ENCODE measurements at places on chromosomes 1 and 21. TPM values are rescaled to one million over a fixed set of nuclear protein-coding genes. Genes with fewer than 3 reads are reported as not detected.

- DNase-seq, result no peak
Observed at GRCh38 chr1:117009132-117009531, 7.6 kb downstream of the CD101 start.

- DNase-seq, result no peak
Observed at GRCh38 chr1:22747021-22747734, 36.5 kb downstream of the EPHB2 start.

DNA sequence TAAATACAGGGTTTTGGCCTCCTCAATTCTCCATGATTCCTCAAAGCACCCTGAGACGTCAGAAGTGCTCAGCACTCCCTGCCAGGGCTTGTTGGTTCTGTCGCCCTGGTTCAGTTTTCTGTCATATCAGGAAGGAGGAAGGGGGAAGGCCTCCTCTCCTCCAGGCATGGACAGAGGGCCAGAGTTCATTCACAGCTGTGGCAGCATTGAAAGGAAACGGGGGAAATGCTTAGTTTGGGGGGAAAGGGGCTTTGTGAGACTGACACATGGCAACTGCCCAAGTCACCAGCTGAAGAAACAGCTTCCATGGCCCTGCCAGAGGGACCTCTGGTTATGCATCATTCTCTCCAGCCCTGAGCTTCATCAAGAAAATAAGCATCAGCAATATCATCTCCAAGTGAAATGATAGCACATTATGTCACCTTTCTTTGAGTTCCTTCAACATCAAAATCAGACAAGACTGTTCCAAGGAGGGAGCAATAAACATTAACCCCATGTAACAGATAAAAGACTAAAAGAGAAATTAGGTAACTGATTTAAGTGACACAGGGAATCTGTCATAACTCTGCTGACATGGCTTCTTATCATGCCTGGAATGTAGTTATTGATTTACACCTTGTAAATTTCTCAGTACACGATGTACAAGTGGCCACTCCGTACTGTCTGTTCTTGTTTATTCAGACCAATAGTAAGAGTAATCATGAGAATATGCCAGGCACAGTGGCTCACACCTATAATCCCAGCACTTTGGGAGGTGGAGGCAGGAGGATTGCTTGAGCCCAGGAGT is 103.2 kb upstream of the SLC25A33 start:
- DNase-seq, result no peak

DNA sequence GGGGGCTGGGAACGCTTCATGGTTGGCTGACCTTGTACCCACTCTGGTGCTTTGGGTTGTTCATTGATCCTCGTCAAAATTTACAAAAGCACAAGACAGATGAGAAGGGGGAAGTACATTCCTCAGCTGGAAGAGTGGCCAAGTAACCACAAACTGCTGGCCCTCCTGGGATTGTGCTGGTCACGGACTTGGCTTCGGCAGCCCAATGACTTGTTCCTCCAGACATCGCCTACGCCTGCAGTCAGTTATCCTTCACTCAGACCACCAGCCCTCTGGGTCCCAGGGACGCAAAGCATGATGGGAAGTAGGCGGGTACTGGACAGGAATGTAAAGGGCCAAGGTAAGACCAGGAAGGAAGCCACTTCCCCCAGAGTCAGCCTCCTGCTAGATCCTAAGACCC is 53.1 kb downstream of the LMX1A start:
- DNase-seq, result no peak

DNA sequence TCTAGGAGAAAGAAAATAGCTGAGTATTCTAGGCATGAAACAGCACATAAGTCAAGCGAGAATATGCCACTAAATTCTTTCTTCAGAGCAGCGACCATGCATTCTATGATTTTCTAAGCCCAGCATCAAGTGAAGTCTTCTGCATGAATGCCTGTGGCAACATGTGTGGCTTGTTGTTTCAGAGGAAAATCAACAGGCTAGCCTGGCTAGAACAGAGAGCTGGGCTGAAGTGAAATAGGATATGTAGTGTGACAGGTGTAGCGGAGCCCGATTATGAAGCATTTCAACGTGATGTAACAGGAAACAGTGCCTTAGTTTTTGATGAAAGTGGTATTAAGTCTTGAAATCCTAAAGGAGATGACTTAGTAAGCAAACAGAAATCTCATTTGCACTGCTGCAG is 7.0 kb downstream of the CSDE1 start:
- DNase-seq, result no peak

GRCh38 chr1:208852911-208853310 is 608.7 kb upstream of the PLXNA2 start:
- no peak for DNase-seq

GRCh38 chr1:177413982-177414596 is 243.3 kb downstream of the BRINP2 start:
- no peak for DNase-seq

DNA sequence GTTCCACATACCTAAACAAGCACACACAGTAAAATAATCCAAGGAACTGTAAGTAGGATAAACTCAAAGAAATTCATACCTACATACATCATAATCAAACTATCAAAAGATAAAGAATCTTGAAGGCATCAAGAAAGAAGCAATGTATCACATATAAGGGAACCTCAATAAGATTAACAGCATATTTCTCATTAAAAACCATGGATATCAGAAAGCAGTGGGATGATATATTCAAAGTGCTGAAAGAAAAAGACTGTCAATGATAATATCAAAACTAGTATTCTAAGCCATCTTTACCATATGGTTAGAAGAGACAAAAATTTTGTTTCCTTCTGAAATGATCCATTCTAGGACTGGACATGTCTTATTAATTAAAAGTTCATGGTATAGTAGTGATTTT is 37.1 kb upstream of the ADAM30 start:
- DNase-seq, result no peak

DNA sequence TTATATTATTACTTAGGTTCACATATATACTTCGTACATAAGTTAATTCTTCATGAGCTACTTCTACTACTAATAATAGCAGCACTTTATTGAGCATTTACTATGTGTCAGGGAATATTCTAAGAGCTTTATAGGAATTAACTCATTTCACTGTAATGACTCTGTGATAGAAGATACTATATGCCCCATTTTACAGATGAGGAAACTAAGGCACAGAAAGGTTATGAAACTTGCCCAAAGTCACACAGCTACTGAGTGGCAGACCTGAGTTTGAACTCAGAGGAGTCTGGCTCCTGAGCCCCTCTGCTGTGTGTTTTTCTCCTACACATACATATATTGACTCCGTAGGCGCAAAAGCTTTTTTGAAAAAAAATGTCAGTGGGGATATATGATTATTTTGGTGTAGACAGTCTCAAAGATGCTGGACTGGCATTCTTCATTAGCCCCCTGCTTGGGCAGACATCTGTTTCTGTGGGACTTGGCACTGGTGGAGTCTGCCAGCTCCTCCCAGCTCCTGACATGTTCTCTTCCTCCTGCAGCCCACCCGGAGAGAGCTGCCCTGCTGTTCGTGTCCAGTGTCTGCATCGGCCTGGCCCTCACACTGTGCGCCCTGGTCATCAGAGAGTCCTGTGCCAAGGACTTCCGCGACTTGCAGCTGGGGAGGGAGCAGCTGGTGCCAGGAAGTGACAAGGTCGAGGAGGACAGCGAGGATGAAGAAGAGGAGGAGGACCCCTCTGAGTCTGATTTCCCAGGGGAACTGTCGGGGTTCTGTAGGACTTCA is 70.9 kb downstream of the TCP10L start:
- no peak for DNase-seq

GRCh38 chr1:39992234-39992633 is 37.3 kb downstream of the MFSD2A start:
- DNase-seq, result no peak

DNA sequence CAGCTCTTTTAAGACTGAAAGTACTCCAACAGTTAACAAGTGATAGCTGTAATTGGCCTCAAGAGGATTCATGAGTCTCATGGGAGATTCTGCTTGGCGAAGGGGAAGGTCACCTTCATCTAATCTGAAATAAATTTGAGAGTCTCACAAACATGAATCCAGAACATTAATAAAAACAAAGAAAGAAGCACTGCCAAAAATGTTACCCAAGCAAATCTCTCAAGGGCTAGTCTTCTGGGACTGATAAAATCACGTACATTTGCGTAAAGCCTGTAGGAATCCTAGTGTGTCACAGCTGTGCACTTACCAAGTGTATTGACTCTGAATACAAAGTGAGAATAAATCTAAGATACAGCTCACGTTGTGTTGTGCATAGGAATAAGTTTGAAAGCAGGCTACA is 21.2 kb upstream of the NUF2 start:
- DNase-seq, result no peak

DNA sequence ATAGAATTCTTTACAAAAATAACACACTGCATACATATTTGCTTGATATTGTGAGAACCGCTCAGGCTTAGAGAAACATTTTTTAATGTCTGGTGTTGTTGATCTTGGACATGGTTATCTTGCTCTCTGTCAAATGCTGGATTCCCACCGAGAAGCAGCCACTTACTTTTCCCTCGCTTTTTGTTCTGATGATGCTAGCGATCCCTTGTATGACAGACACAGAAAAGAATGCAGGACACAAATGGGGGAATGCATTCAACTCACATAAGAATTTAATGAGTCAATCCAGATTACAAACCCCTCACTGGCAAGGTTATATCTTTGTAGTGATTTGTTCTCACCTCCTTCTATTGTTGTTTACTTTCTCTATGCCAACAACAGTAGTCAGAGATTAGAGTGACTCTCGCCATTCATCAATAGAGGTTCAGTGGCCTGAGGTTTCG is 76.8 kb upstream of the AKT3 start:
- DNase-seq, result no peak

GRCh38 chr1:50978852-50979781 is 9.1 kb downstream of the CDKN2C start:
- DNase-seq, result no peak

DNA sequence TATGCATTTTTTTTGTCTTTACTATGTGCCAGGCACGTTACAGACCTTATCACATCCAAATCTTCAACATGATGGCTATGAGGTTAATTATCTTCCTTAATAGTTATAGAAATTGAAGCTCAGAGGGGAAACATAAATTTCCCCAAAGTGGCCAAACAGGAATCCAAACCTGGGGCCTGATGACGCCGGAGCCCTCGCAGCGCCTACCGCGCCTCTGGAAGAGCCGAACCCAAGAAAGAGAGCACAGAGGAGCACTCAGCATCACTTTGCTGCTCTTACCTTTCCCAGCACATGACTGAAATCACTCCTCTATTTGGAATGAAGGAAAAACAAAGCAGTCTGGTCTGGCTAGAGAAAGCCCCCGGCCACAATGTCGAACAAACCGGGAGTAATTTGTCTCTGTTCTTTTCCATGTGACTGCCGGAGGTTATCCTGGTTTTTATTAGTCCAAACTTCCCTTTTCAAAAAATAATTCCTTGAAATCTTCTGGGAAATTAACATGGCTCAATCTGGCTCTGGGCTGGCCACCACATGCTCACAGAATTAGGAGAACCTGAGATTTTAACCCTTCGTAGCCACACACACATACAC is 195.5 kb downstream of the ADSS2 start:
- DNase-seq, result no peak

DNA sequence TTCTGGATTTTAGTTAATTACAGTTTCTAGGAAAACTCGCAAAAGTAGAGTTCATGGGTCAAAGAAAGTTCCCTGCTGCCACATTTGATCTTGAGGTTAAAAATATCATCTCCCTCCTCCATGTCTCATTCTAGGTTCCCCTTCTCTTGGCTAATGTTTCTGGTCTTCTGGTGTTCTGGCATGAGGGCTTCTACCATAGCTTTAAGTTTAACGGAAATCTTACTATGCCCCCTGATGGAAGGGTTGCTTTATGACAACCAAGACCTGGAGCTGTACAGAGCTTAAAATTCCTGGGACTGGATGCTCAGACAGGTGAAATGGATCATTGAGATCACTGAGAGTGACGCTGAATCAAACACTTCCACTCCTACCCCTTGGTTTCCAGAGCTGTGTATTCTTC is 1881.7 kb downstream of the MRPL39 start:
- DNase-seq, result no peak

GRCh38 chr21:38626306-38626705 is 128.0 kb upstream of the ERG start:
- DNase-seq, result no peak

GRCh38 chr1:172162236-172162635 is 258.2 kb upstream of the C1orf105 start:
- no peak for DNase-seq

DNA sequence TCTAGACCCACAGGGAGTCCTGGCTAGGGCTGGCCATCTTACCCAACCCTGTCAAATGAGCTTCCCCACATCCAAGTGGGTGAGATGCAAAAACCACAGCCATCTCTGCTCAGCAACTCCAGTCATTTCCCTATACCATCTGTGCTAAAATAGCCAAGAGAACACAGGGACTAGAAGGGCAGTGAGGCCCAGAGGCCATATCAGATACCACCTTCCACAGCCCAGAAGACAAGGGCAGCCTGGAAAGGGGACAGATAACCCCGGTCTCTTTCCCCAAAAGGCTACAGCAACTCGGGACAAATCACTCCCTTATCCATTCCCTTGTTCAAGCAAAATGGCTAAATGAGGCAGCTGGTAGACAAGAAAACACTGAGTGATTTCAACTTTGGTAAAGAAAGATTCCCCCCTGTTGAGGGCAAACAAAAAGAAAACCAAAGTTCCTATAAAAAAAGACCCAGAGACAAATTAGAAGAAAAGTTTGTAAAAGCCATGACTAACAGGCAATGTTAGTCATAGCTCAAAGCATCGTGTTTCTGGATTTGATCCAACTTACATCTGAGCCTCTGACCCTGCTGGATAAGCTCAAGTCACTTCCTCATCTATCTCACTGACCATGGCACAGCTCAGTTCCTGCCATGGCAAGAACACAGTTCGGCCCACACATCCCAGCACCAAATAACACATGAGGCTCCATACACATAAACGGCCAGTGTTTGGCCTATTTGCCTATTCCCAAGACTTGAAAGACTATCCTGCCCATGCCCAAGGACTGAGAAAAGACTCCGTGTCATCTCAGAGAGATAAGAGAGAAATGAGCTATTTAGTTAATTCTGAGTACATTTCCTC is 3.1 kb downstream of the LAMB3 start:
- DNase-seq, result peak; percentile 36

GRCh38 chr1:220680085-220680687 is 10.0 kb upstream of the C1orf115 start:
- DNase-seq, result no peak

- DNase-seq, result peak; percentile 36
Observed at GRCh38 chr1:111399792-111400610, 27.5 kb downstream of the OVGP1 start.

Gene NEGR1
- total RNA-seq, result 46.0 TPM

Gene HNRNPCL4
- total RNA-seq, result not detected

Gene HFM1
- total RNA-seq, result 1.5 TPM

Gene USH2A
- total RNA-seq, result under 0.01 TPM

Gene HHAT
- 5.4 TPM for total RNA-seq

Gene GJA4
- 48.7 TPM for total RNA-seq

Gene CLDN8
- not detected for total RNA-seq

Gene HORMAD1
- total RNA-seq, result 3.6 TPM

Gene MAN1C1
- 25.1 TPM for total RNA-seq

Gene SPRTN
- total RNA-seq, result 12.1 TPM

Gene SMCP
- not detected for total RNA-seq

Data from tibial nerve (tissue), 4 donors.